ENCODE measurements at places on chromosomes 3 and 15.

GRCh38 chr3:45566951-45567411 lies 27.6 kb upstream of the LIMD1 start:
- DNase-seq = no peak

DNA sequence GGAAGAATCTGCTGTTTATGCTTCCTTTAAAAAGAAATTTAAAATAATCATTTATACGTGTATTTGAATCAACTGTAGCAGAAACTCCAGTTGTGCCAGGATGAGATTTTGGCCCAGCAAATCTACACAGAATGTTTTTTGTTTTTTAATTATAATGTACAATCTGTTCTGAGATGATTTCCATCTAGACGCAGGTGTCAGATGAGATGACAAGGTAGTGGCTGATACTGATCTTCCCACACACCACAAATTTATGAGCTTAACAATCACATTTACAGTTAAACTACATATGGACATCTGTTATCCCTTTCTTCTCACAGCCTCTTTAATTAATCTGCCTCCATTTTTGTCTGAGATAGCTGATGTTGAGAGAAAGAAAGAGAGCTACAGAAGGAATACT lies 23.6 kb downstream of the DCLK3 start:
- no peak for DNase-seq

GRCh38 chr3:177596816-177597271 lies 399.6 kb upstream of the TBL1XR1 start:
- DNase-seq = no peak

- DNase-seq = no peak
These were observed 396.7 kb downstream of the FOXP1 start for GRCh38 chr3:71186801-71187200.

GRCh38 chr15:63981596-63982320 lies 64.5 kb downstream of the DAPK2 start:
- no peak for DNase-seq

- DNase-seq = peak; percentile 56
These were observed 148.5 kb downstream of the SSR3 start for GRCh38 chr3:156406393-156406792.

GRCh38 chr3:123110282-123110975 lies 43.6 kb downstream of the PDIA5 start:
- no peak for DNase-seq

DNA sequence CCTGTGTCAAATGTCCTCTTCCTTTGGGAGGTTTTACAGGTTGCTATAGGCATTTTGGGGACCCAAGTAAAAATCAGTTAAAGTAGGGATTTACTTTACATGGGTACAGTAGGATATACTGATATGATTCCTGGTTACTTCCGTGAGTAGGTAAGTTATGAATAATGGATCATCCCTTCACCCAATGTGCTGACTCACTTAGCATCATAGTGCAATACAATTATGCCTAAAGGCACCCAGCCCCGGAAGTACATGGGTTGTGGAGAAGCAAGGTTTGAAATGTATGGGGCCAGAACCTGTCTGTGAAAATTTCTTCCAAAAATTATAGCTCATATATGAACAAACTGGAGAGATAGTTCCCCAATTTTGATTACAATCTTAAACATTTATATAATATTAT lies 64.0 kb downstream of the GLB1 start:
- DNase-seq = no peak

GRCh38 chr3:30258426-30259392 lies 347.7 kb upstream of the TGFBR2 start:
- peak; percentile 46 for DNase-seq

- no peak for DNase-seq
These were observed 36.3 kb downstream of the SERPINI2 start for GRCh38 chr3:167437428-167438139.

GRCh38 chr3:8423307-8423706 lies 78.3 kb upstream of the LMCD1 start:
- no peak for DNase-seq

GRCh38 chr3:87710511-87710910 lies 348.3 kb downstream of the CGGBP1 start:
- DNase-seq = no peak

DNA sequence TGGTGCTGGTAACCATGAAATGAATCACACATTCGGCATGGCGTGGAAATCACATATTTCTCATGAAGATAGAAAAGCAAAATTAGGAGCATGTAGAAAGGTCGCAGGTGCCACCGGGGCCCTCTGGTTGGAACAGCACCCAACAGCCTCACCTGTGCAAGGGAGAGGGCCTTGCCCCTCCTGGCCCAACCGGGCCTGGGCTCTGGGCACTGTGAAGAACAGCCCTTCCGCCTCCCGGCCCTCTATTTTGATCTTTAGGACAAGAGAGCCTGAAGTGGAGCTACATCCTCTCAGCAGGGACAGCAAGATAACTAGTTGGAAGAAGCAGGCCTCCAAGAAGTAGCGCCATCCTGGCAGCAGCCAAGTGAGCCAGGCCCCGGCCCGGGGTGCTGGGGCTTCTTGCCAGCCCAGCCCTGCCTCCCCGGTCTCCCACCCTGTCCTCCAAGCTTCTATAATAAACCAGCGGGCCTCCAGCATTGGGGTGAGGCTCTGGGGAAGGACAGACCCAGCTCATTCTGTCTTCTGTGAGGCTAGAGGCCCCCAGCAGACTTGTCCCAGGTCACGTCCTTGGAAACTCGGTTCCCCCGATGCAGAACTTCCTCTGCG lies 46.1 kb upstream of the FGD5 start:
- DNase-seq = no peak

DNA sequence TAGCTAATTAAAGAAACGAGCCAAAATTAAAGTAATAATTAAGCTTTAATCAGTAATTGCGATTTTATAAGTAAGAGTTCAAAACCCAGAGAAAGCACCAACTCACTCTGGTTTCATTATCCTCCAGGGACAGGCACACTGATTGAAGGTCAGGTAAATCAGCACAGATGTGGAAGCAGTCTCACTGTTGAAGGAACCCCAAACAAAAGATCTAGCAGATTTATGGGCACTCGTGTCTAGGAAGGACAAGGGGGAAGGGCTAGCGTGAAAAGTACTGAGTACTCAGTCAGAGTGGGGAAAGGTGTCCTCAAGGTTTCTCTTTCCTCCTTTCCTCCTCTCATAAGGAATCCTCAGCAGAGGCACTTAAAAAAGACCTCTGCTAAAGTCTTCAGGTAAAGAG lies 320.1 kb downstream of the PYDC2 start:
- DNase-seq = no peak

DNA sequence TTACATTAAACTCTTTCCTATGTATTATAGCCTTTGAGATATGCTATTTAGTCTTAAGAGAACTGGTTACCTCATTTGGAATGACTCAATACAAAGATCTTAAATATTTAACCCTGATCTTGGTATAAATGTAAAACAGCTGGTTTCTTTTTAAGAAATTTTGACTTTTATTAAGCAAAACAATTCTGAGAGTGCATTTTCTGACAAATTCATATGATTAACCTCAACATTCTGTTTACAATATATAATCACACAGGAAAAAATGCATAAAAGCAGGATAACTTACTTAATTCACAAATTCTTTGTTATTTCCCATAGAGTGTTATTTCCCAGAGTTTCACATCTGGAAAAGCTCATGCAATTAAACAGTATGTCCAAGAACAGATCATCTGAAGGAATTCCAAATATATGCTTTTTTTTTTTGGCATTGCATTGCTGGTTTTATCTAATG lies 400.4 kb upstream of the THBS1 start:
- no peak for DNase-seq

All from NT2/D1 (cell line).